Brain (organoid and tissue), 16 donors: ENCODE measurements at places on chromosomes 13 and 19.

DNA sequence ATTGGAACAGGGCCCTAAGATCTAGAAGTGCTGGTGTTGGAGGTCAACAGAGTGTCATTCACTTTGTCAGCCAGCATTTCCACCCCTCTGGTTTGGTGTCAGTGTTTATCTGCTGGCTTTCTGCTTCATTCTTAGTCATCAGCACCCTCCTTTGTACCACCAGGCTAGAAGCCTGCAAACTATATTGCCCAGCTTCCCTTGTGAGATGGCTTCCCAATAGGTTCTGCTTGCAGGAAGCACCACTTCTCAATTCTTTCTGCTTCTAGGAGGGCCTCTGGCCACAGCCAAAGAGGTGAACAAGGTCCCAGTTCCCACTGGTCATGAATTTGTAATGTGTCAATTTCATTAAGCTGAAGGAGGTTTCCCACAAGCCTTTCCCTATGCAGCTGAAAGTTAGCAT lies 36.4 kb upstream of the CALM3 start:
- DNase-seq: no peak

GRCh38 chr19:34482380-34483250 lies 1.1 kb downstream of the WTIP start:
- DNase-seq: peak; percentile 47

- peak; percentile 88 for DNase-seq
Observed at GRCh38 chr19:5103061-5103701, 134.3 kb downstream of the KDM4B start.

DNA sequence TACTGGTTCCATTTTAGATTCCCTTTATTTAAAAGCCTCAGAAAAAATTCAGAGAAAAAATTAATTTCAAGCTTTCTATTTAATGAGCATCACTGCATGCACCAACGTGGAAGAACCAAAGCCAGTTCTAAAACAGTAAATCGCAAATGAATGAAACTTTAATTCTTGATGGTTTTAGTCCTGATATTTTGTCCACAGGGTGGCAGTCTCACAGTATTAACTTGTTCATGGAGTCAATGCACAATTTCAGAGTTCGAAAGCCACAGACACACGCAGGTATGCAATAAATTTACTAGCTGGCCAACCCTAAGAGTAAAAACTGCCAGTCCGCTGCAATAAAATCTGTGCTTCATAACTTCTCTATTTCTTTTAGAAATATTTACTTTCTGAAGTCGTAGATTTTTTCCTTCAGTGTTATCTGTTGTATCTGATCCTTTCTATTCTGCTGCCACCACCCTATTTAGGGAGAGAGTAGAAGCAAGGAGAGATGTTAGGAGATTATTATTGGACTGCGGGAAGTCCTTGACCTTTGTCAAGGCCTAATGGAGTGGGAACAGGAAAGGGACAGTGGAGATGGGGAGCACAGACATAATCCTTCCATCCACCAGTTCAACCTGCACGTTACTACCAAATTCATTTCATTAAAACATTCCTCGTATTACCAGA lies 7.0 kb upstream of the WBP4 start:
- peak; percentile 42 for DNase-seq

- no peak for DNase-seq
Observed at GRCh38 chr13:110213461-110214074, 93.4 kb downstream of the COL4A1 start.

- no peak for DNase-seq
Observed at GRCh38 chr13:93289053-93289452, 62.4 kb downstream of the GPC6 start.

GRCh38 chr19:38392707-38393308 lies 4.3 kb downstream of the SPRED3 start:
- DNase-seq: no peak

GRCh38 chr13:109401307-109401706 lies 385.1 kb downstream of the IRS2 start:
- DNase-seq: no peak

DNA sequence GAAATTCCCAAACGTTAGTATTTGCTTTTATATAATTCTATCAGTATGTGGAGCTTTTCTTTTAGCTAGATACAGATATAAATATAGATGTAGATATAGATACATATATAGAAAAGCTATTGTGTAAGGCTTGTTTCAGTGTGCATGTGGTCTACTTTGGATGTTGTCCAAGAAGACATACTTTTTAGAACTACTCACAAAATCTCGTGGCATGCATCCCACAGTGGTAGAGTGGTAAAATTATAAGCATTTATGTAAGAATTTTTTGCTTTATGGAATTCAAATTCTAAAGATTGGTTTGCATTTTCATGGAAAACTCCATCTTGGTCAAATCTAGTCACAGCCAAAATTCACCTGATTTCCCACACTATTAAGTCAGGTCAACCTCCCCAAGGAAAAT lies 880.4 kb downstream of the EFNB2 start:
- DNase-seq: no peak

DNA sequence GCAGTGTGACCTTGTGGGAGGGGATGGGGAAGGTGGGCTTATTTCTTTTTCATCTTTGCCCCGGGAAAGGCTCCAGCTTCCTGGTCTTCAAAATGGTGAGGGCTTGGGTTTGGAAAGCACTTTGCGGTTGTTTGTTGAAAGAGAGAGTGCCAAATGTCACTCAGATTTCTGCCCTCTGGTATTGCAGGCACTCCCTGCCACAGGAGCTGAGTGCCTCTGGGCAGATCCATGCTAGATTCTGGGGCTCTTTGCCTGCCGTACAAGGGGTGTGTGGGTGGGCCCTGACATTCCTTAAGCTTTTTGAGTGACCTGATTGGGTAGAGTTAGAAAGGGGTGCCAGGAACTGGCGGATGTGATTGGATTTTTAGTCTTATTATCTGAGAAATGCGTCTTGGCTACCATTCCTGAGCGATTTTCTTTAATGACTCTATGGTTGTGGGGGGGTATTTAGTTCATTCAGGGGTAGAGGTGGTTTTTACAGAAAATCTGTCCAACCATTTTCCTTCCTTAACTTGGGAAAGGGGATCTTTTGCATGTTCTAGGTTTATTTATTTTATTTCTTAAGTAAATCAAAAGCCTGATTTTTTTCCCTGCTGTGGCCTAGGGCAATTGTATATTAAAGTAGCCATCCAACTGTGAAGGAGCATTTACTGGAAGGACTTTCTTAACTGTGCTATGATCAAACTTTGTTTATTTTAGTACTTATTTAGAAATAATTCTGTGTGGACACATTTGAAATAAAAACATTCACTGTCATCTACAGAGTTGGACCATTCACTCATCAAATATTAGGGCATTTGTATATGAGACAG lies 3.2 kb downstream of the ARHGAP35 start:
- DNase-seq: peak; percentile 57

- DNase-seq: no peak
Observed at GRCh38 chr13:38341149-38341692, 8.4 kb upstream of the UFM1 start.

- DNase-seq: no peak
Observed at GRCh38 chr13:35598233-35598632, 121.7 kb upstream of the MAB21L1 start.

DNA sequence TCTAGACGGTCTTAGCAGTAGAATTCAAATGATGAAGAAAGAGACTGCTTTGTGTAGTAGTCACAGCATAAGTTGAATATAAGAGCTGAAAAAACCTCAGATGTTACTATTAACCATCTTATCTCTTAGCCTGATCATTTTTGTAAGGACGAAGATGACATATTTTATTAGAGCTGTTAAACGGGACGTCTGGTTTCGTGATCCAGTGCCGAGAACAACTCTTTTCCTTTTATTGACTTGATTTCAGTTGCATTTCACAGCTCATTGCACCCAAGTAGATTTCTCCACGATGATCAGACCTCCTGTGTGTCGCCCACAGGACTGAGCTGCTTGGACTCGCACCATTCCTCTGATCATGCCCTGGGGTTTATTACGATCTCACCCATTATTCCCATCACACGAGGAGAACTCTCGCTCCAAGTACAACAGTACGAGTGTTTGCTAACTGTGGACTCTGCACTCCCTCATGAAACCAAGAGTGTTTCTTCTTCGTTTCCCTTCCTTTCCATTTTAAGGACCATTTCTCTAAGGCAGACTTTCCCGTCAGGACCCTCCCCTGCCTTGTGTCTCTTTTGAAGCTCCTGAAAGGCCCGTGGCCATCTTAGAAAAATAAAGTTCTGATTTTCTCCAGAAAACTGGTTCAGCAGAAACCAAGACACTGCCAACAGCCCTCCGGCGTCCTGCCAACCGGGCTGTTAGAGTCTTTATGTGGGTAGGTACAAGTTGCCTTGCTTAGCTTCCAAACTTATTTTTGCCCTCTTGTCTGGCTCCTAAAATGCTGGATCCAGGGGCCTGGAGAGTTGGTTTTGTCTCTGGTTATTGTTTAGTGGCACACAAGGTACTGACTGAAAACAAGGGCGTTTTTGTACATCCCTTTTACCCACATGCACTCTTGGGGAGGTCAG lies 48.2 kb upstream of the RNF113B start:
- DNase-seq: no peak

DNA sequence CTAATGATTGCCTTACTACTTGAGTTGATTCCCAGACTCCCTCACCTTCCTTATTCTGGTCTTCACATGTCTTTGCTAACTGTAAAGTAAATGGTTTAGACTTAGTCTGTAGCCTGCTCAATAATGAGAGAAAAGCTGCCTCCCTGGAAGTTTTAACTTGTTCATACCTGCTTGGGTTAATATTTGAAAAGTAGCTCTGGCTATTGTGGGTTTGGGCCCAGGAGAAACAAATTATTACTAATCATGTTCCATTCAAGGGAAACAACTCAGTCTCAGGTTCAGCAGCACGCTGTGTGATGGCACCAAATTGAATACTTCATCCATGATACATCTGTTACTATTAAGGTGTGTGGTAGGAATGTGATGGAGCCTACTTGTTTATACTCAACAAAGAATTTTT lies 75.0 kb downstream of the ZMYM2 start:
- DNase-seq: no peak

- no peak for DNase-seq
Observed at GRCh38 chr13:36323951-36324566, 22.1 kb downstream of the SPART start.

GRCh38 chr13:23021906-23022305 lies 158.9 kb upstream of the SGCG start:
- DNase-seq: peak; percentile 96

DNA sequence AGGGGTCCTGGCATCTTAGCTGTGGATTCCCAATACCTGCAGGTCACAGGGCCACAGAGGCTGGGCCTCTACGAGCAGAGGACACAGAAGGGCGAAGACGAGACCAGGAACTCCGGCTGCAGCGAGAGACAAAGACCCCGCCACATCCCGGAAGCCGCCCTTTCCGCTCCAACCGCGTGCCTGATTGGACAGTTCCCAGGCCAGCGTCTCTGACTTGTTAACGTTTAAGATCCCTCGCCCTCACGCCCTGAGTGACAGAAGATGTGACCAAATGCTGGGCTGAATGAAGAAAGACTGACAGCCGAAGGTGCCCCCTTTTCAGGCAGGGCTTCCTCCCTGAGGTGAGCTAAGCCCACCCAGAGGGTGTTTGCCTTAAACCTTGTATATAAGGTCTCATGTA lies at the start of gene ZNF98:
TSS of gene ZNF98 (minus strand) at position 136 of the 400 bp plus-strand sequence. CDS start at position 14, 122 bp downstream.
- peak; percentile 47 for DNase-seq

DNA sequence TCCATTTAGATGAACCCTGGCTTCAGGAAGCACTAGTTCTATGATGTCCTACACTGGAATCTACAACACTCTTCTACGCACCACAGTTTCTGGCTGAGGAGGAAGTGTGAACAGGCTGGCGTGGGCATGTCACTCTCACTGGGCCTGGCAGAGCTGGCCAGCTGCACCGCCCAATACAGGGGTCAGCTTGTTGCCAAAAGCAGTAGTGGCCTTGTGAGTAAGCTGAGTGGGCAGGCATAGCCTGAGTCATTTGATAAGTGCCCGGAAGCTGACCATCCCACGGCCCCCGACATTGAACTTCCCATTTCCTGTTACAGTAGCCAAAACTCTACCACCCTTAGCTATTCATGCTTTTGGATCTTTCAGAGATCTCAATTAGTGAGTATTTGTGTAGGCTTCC lies 240.9 kb upstream of the SERP2 start:
- no peak for DNase-seq

DNA sequence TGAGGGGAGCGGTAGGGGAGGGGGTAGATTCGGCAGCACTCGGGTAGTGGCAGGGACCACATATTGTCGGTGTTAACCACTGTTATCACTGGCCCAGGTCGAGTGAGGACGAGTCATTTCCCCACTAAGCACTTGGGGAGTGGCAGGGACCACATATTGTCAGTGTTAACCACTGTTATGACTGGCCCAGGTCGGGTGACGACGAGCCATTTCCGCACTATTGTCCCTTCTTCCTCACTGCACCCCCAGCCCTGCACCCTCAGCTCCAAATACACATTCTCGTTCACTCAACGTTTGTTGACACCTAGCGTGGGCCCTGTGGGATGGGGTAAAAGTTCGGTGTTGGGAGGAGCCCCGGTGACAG lies 467 bp upstream of the CLN5 start:
- no peak for DNase-seq

DNA sequence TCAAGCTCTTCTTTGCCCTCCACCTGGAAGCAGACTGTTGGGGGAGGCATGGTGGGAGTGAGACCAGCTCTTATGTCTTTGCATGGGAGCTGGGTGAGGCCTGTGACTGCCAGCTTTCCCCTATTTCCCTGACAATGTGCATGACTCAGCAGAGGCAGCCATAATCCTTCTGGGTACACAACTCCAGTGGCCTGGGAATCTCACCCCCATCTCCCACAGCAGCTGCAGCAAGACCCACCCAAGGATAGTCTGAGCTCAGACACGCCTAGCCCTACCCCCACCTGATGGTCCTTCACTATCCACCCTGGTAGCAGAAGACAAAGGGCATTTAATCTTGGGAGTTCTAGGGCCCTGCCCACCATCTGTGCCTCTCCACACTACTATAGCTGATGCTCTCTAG lies 41.4 kb upstream of the FGF14 start:
- no peak for DNase-seq

- no peak for DNase-seq
Observed at GRCh38 chr19:8612807-8613171, 2.3 kb upstream of the ADAMTS10 start.

- DNase-seq: no peak
Observed at GRCh38 chr19:10137751-10138682, 18.3 kb upstream of the EIF3G start.

DNA sequence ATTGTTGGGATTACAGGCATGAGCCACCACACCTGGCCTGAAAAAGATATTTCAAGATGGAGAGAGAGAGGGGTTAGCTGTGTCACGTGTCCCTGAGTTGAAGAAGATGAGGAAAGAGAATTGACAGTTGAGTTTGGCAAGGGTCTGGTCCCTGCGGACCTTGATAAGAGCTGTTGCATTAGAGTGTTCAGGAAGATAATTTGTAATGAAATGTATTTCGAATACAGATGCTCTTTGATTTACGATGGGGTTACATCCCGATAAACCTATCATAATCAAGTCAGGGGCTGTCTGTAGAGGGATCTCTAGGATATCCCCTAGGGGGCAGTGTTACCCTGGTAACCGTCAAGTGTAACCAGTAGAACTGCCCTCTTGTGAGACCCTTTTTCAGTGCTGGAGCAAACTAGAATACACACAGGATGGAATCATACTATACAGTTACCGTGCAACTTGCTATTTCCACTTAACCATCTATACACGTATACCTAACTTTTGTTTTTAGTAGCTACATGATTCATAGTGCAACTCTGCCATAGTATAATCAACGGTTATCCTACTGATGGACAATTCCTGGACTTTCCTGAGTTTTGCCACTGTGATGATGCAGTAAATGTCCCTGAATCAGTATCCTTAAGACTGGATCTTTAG lies 1.5 kb upstream of the ELOF1 start:
- peak; percentile 51 for DNase-seq
